ENCODE measurements at places on chromosomes 13 and 19.

DNA sequence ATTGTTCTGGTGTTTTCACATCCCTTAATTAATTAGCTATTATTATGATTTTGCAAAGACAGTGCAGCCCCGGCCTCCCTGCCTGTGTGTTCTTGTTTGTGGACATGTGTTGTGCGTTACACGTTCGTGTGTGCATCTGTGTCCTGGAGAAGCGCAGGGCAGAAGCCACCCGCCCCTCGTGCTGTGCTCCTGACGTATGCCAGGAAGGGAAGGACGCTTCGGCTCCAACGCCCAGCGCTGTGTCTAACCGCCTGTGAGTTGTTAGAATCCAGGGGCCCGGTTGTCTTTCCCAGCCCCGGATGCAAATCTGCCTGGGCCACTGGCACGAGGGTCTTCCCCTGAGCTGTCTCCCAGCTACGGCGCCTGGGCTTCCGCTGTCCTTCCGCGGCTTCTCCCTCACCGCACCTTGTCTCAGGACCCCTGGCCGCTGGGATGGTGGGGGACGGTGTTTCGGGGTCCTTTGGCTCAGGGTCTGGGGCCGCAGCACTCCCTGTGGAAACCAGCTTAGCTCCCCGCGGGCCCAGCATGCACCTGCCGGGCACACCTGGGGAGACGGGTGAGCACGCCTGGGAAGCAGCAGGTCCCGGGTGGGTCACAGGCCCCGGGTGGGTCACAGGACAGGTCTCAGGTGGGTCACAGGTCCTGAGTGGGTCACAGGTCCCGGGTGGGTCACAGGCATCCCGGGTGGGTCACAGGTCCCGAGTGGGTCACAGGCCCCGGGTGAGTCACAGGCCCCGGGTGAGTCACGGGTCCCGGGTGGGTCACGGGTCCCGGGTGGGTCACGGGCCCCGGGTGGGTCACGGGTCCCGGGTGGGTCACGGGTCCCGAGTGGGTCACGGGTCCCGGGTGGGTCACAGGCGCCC lies 51.5 kb downstream of the GAS6 start:
- DNase-seq, result no peak

DNA sequence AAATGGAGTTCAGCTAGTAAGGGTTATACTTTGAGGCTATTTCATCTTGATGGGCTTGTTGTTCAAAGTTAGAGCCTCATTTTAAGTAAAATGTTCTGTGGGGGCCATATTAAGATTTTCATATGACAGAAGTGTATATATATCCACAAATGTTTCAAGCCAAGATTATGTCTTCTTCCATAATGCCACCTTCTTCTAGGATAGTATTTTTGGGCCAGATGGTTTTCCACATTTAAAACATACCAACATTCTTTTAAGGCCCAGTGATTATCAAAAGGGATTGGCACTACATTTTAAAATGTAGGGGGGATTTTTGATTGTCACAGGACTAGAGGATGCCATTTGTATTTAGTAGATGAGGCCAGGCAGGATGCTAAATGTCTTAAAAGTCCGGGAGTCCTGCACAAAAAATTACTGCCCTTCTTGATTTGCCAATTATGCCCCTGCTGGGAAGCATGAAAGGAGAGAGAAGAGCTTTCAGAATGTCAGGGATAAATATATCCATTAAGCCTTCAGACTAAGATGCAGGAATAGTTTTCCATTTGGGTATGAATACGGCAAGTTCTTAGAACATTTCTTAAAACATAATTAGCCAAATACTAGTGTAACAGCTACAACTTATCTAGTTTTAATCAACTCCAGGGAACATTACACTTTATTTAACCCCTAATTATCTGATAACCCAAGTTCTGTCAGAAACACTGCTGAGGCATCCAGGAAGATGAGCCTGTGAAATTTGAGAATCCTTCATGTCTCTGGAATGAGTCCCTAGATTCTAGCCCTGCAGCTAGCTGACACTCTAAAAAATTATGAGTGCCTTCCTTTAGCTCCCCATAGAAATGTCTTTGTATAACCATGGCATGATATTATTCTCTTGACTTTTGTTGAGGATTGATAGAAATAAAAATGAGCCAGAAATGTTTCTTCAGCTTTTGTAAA lies 34.0 kb downstream of the ITM2B start:
- DNase-seq, result no peak

DNA sequence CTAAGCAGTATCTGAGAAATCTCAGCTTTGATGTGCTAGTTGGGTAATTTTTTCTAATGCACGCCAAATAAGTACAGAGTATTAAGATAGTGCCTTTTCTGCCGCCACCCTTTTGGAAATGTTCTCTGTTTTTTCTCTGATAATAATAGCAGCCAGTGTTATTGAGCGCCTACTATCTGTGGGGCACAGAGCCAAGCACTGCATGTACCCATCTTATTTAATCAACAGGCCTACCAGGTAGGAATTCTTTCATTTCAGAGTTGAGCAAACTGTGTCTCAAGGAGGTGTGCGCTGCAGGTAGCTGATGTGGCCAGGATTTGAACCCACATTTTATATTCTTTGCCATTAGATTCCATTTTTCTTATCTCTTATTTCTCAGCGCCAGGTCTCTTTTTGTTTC lies 1.4 kb downstream of the EPN1 start:
- DNase-seq, result no peak

DNA sequence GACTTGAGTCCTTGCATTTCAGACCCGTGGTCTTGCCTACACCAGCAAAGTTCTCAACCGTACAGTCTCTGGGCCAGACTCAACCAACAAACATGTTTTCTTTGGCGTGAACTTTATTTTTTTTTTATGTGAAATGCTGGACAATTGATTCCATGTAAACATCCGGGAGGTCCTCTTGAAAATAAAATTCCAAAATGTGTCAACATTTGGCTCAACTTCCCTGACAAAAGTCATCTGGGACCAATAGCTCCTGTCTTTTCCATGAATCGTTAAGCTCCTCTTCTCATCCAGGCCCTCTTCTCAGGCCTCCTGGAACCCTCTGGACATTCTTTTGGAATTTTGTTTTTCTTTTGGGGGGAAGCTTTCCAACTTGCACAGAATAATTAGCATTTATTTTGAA lies 2.7 kb downstream of the ALDH16A1 start:
- no peak for DNase-seq

- DNase-seq, result no peak
Observed at GRCh38 chr19:18245297-18245696, 19.1 kb upstream of the PDE4C start.

DNA sequence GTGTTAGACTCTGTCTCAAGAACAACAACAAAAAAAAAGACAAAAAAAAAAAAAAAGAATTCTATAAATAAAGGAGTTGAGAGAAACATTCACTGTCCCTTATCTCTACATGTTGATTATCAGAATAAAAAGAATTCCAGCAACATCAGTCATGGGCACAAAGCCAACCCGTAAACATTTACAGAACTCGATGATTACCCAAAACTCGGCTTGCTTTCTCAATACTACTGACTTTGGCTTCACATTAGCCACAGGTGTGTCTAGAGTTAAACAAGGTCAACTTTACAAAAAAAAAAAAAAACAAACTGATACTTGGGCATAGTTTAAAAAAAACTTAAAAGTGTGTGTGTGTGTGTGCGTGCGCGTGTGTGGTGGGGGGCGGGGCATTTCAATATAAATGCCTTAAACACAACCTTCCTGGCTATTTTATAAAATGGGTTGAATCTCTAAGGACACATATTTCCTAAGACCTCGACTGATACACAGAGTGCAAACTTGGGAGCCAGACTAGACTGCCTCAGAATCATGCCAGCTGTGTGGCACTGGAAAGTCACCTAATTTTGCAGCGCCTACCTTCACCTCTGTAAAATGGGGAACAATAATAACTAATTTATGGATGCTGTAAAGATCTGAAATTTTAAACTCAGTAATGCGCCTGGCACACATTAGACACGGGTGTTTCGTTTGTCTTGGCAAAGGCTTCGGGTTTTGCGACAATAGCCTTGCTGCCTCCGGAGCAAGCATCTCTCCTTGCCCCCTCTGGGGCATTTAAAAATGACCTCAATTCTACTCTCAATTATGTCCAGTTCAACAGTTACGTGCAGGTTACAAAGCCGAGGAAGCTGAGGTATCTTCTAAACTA lies 922 bp downstream of the EBPL start:
- no peak for DNase-seq

- peak; percentile 61 for DNase-seq
Observed at GRCh38 chr19:6048793-6049405, 61.4 kb downstream of the RFX2 start.

DNA sequence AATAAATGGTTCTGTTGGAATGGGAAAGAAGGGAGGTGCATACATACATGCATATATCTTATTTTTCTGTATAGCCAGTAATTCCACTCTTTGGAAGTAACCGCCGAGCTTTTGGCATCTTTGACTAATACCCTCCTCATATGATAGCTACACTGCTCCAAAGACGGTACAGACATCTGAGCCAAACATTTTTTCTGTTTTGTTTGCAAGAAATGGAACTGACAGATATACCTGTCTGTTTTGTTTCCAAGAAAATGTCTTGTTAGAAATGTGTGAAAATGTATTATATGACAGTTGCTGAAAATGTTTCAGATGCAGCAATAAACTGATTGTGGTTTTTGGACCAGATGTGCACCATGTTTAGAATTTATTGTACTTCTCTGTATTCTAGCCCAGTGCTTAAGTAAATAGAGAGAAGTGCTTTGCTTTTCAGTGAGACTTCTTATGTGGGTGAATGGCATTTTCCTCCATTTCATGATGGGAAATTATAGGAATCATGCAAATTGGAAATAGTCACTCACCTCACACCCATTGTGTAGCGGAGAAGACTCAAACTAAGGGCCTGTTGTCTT lies 396.9 kb downstream of the KCNRG start:
- no peak for DNase-seq

- DNase-seq, result no peak
Observed at GRCh38 chr13:96020155-96020575, 33.0 kb downstream of the UGGT2 start.

GRCh38 chr13:35995136-35995535 lies 136.0 kb downstream of the DCLK1 start:
- DNase-seq, result no peak

All from stimulated activated CD8-positive, alpha-beta memory T cell treated with anti-CD3 and anti-CD28 coated beads, Interleukin-7, amount 100 ng/mL, for 1 hour (primary cell).